ENCODE measurements at places on chromosomes 12 and 14.

DNA sequence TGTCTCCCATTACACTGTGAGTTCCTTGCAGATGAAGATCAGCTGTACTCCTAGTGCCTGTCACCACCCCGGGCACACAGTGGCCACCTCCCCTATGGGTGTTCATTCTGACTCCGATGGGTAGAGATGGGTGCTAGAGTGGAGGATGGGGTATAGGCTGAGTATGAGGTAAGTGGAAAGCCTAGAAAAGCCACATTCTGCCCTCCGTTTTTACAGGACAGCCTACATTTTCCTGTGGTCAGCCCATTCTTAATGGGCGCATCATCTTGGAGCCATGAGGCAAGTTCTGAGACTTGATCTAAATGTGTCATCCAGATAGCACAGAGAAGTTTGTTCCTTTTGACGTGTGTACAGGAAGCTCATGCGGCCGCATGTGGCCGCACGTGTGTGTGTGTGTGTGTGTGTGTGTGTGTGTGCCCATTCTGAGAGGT is 166.7 kb upstream of the HIF1A start:
- DNase-seq, result no peak

- DNase-seq, result no peak
Measured at GRCh38 chr12:103960616-103961227, 5.0 kb upstream of the TDG start.

- DNase-seq, result no peak
Measured at GRCh38 chr14:52241087-52241793, 26.3 kb upstream of the PTGDR start.

DNA sequence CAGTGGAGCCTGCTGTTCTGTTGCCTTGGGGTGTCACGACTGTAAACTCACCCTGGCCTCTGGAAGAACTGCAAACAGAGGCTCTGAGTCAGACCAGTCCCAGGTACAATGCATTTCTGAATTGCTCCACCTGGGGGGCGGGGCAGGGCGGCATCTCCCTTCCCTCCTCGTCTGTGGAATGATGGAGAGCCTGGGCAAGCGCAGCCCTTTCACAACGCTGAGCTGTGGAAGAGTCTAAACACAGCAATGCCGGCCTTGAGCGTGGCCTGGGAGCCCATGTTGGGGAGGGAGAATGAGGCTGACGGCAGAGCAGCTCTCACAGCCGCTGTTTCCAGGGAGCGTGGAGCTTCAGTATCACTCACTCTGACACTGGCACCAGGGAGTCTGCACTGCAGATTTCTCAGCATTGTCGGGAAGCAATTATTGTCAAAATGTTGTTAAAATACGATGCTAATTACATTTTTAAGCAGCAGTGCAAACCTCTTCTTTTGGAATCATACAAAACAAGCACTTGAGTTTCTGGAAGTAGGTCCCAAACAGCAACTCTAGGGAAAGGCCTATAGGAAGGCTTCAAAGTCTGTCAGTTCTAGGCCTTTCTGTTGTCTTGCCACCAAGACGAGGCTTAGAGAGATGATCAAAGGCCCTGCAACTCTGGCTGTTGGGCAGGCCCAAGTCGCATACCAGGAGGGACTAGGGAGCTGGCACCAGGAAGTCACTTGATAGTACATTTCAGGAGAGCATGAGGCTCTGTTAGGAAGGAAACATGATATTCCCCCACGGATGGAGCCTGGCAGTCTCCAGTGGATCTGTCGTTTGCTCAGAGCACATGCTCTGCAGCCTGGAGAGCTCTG is 244.0 kb upstream of the FKBP4 start:
- no peak for DNase-seq

GRCh38 chr14:101222362-101223070 is 319.0 kb upstream of the RTL1 start:
- DNase-seq, result no peak

DNA sequence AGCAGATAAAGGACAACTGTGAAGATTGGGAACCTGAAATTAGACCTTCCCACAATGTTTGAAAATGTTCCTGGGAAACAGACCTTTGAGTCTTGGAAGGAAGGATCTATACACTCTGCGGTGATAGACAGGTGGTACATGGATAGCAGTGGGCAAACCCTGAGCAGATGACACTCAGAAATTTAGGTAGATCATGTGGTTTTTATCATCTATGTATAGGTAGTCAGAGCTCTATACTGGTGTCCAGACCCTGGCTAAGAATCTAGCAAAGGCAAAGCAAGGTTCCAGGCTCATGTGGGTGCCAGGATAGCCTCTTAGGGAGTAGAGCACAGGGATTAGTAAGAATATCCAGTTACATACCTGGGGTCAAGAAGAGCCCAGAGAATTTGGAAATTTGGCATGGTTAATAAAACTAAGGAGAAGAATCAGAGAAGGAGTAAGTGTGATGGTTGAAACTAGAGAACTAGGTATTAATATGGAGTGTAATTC is 331.2 kb upstream of the FBXO33 start:
- no peak for DNase-seq

- DNase-seq, result no peak
Measured at GRCh38 chr12:124509676-124510300, 57.6 kb downstream of the NCOR2 start.

GRCh38 chr14:73242357-73242901 is 5.1 kb downstream of the PAPLN start:
- no peak for DNase-seq

DNA sequence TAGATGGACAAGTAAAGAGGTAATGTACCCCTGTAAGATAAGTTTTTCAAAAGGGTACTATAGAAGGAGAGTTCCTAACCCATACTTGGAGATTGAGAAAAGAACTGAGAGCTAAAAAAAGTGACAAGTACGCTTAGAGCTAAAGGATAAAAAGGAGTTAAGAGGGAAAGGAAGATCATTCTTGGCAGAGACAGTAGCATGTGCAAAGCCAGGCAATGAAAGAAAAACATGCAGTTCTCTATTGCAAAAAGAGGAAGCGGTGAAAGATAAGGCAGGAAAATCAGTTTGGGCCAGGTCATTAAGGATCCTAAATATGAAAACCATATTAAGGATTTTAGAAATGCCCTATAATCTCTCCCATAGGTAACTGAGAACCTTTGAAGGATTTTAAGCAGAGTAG is 500.4 kb upstream of the GARIN6 start:
- no peak for DNase-seq

- no peak for DNase-seq
Measured at GRCh38 chr12:127143020-127143419, 1124.0 kb upstream of the TMEM132C start.

DNA sequence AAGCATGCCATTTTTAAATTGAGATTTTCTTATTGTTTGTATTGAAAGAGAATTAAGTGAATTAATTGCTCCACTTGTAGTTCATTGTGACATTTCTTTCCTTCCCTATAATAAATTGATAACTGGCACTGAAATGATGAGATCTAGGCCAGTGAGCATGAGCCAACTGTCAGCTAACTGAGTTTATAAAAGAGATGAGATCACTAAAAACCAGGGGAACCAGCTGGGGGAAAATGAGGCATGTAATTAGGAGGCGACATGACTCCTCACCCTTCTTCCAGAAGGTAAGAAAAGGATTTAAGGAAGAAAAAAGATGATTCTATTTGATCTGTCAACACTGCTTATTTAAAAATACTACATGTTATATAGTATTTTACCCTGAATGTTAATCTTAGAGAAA is 104.5 kb upstream of the DNM1L start:
- DNase-seq, result no peak

DNA sequence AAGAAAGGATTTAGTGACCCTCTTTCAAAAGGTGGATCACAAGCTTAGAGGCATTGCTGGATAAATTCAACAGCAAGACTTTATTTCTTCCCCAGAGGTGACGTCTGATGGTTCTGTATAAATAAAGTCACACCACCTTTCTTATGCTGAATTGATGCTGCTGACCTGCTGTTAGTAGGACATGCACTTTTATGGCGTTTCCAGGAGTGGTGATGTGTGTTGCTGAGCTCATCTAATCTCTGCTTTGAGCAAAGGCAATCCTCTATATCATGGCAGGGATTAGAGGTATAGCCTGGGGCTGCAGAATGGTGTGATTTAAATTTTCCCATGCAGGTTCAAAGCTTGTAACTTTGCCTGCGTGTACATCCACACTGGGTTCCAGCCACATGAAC is 94.9 kb downstream of the ETV6 start:
- DNase-seq, result no peak

DNA sequence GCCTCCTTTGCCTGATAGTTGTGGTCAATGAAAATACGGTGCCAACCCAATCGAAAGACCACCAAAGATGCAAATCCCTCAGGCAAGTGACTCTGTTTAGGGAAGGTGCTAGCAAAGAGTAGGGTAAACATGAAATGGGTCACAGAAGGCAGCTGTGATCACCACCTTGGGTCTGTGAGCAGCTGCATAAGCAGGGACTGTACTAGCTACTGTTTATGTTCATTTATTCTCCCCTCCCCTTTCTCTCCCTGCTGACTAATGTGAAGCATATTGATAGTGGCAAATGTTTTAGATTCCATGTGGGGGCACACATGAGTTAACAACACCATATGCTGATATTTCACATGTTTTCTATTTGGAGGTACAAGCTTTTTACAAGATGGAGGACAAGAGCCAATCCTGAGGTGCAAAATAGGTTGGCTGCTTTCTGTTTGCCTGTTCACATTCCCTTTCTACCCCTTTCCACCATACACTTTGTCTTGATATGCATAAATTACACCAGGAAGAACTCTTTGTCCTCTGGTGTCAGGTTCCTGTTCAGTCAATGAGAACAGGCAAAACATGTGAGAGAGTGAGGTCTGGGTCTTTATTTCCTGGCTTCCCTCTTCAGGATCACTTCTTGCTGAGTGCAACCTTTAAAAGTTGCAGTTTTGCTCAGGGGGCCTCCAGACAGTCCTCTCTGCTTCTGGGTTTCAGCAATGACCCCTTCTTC is 71.1 kb downstream of the AVPR1A start:
- DNase-seq, result no peak

DNA sequence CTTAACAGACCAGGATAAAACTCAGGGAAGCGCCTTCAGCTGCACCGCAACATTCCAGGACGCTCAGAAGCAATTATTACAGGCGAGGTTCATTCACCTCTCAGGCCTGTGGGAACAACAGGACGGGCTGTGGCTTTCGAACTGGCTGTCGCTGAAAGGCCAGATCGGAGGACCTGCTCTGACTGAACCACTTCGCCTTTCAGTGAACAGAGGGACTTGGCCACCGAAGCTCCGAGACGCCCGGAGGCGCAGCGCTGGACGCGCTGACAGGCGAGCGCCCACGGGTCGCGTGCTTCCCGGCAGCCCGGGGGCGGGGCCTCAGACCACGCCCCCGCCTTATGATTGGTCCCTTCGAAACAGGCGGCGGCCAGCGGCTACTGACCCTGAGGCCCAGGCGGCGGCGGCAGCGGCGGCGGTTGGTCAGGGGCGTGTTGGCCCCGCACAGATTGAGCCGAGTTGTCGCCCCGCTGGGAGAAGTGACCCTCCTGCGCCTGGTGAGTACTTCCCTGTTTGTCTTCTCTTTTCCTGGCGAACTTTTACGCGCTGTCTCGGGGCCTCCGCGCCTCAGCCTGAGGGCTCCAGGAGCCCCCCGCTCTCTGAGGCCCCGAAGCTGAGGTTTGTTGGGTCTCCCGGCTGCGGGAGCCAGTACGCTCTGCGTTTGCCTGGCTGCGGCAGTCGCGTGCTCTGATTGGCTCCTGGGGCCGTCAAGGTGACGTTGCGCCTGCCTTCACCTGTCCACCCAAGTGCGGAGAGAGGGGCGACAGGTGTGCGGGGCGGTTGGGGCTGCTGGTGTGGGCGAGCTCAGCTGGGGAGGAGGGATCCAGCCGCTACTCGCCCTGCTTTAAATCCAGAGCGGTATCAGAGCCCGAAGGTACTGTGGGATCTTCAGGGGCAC is at the start of gene GAS2L3:
Gene GAS2L3 (plus strand): TSS at position 393 of the 895 bp plus-strand sequence. CDS start 21,221 bp downstream, outside the sequence.
- DNase-seq, result peak; percentile 70

- peak; percentile 59 for DNase-seq
Measured at GRCh38 chr12:27969624-27970400, 2.7 kb downstream of the PTHLH start.

GRCh38 chr12:5785601-5786000 is 159.5 kb downstream of the ANO2 start:
- no peak for DNase-seq

- no peak for DNase-seq
Measured at GRCh38 chr12:55548756-55549155, 646 bp upstream of the OR6C4 start.

DNA sequence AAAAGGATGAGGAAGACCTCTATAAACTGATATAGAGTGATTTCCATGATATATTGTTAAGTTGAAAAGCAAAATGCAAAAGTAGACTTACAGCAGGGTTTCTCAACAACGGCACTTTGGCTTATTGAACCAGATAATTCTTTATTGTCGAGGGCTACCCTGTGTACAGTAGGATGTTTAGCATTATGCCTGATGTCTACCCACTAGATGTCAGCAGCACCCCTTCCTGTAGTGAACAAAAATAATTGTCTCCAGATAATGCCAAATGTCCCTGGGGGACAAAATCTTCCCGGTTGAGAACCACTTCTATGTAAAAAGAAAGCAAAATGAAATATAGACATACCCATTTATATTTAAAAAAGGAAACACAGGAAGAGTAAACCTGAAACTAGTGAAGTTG is 32.4 kb downstream of the ABCD2 start:
- DNase-seq, result no peak

- DNase-seq, result no peak
Measured at GRCh38 chr14:103533137-103533998, 4.4 kb downstream of the TRMT61A start.

- DNase-seq, result no peak
Measured at GRCh38 chr14:54623279-54624004, 56.5 kb downstream of the SAMD4A start.

- DNase-seq, result no peak
Measured at GRCh38 chr12:88553941-88554658, 26.2 kb downstream of the KITLG start.

DNA sequence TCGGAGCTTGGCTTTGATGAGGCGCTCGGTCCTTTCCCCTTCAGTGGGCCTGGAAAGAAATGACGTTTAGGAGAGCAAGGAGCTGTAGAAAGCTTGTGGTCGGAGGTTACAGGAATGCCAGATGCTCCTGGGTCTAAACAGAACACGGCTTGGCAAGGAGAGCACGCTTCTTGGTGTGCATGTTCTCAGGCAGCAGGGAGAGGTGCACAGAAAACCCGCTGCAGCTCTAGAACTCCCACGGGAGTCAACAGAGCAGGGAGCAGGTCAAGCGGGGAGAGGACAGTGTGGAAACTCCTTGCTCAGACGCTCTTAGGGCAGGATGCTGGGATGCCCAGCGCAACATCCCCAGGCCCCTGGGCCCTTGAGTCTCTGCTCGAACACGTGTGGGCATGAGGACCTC is 51.0 kb downstream of the SSH1 start:
- DNase-seq, result no peak

DNA sequence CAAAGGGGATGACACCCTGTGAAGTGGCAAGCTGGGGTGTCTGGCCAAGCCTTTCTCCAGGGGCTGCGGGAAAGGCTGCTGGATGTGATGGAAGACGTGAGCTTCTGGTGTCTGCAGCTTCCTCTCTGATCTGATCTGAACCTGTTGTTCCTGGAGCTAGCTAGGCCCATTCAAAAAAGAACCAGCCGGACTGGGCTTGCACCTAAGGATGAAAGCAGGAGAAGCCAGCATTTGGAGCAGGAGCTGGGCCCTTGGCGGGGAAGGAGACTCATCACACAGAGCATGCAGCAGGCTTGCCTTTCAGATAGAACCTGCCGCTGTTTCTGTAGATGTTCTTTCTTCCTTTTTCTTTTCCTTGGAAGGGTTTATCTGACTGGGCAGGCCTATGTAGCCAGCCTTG is 9.5 kb downstream of the RPH3A start:
- DNase-seq, result no peak

- no peak for DNase-seq
Measured at GRCh38 chr12:4742416-4742970, 22.3 kb downstream of the GALNT8 start.
